ENCODE measurements at places on chromosomes 12 and 14.

GRCh38 chr12:51897181-51897580 lies 9.3 kb downstream of the ANKRD33 start:
- no peak for DNase-seq

DNA sequence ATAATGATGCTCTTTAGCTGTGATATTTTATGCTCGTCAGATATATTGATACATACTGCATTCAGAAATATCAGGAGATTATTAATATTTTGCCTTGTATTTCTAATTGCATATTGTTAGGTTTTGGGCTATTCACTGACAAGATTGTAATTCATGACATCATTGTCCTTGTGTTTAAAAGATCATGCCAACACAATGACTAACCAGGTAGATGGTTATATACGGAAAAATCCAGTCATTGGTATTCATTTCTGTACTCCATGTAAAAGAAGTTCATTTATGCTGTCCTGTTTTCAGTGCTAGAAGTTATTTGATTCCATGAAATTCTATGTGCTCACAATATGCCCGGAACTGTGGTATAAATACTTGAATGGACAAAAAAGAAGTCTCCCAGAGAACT lies 107.5 kb downstream of the KITLG start:
- no peak for DNase-seq

GRCh38 chr12:89933911-89934310 lies 225.3 kb upstream of the ATP2B1 start:
- no peak for DNase-seq

DNA sequence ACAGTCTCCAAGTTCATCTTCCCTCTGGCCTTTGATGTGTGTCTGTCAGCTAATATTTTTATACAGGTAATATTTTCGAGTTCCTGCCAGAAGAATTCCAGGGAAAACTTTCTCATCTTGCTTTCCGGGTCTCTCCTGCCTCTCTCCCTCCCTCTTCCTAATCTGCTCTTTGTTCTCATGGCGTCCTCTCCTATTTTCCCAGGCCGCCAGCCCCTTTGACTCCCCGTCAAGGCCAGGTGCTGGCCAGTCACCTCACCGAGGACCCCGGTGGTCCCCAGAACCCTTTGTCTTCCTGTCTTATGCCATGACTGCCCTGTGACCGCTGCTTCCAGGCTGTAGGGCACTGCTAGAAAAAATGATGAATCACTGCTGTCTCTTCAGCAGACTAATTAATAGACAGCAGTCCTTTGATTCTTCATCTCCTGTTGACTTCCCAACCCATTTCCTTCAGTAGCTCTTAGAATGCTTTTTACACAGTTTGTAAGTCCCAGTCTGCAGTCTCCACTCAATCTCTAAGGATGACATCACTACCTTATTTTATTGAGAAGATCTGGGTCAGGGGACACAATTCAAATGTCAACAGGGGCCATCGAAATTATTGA lies 40.7 kb downstream of the PPFIBP1 start:
- no peak for DNase-seq

DNA sequence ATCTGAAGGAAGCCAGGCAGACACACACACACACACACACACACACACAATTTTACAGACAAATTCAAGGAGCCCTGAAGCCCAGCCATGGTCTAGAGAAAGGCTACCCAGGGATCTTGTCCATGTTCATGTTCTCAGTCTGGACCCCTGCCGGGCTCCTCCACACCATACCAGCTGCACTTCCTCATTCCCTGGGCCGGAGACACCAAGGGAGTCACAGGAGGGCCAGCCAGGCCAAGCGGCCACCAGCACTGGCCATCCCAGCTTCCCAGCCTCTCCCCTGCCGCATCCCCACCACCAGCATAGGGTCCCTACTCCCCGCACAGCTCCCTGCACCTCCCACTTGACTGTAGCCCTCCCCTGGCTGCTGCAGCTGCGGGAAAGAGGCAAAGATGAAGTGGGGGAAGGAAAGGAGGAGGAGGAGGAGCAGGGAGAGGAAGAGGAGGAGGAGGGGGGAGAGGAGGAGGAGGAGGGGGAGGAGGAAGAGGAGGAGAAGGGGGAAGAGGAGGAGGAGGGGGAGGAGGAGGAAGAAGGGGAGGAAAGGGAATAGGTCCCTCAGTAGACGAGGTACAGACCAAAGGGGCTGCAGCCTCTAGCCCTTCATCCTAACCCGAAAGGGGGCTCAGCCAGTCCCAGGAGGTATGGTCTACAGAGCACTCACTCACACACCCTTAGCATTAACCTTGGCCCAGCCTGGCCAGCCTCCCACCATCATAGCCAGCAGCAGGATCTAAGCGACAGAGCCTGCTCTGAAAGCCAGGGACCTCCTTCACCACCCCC lies 293.2 kb downstream of the DPF3 start:
- no peak for DNase-seq

DNA sequence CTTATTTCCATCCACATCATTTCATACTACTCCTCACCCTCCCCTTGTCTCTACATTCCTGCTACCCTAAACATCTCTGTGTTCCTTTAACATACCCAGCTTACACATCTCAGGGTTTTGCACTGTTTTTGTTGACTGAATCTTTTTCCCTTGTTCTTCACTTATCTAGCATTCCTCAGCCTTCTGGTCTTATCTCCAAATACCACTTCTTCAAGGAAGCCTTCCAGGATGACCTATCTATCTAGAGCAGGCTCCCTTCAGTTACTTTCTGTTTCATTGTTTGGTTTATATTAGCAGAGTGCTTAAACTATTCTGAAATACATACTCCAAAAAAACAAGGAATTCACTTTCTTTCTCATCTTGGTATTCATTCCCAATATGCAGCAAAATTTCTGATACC lies 353.1 kb downstream of the NAV3 start:
- no peak for DNase-seq

DNA sequence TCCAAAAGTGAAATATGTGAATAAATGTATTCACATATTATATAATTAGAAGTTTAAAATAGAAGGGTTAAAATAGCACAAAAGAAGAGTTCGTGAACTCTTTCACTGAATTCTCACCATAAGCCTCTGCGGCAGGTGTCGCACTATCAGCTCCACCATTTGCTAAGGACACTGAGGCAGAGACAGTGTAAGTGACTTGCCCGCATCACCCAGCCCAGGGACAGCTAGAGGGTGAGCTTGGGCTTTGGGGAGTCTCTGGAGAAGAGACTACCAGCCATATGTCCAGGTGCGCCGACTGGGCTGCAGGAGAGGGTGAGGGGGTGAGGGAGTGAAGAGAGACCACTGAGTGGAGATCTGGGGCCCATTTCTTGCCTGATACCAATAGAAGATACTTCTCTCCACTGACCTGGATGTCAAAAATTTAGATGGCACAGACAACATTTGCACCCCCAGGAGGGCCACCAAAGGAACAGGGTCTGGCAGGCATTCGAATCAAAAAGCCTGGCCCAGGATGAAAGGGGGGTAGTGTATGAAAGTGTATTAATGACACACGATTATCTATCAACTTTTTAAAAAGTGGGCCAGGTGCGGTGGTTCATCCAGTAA lies 28.5 kb downstream of the FAIM2 start:
- DNase-seq = no peak

- no peak for DNase-seq
Measured at GRCh38 chr14:55780156-55780946, 200.3 kb downstream of the KTN1 start.

- no peak for DNase-seq
Measured at GRCh38 chr12:92703786-92704185, 997 bp downstream of the PLEKHG7 start.

DNA sequence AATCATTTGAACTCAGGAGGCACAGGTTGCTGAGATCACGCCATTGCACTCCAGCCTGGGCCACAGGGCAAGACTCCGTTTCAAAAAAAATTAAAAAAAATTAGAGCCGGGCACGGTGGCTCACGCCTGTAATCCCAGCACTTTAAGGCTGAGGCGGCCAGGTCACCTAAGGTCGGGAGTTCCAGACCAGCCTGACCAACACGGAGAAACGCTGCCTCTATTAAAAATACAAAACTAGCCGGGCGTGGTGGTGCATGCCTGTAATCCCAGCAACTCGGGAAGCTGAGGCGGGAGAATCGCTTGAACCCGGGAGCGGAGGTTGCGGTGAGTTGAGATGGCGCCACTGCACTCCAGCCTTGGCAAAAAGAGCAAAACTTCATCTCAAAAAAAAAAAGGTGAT lies 35.7 kb downstream of the R3HDM2 start:
- DNase-seq = no peak

GRCh38 chr12:26751179-26751578 lies 81.8 kb downstream of the ITPR2 start:
- DNase-seq = no peak

- no peak for DNase-seq
Measured at GRCh38 chr14:102917469-102918211, 4.8 kb upstream of the AMN start.

DNA sequence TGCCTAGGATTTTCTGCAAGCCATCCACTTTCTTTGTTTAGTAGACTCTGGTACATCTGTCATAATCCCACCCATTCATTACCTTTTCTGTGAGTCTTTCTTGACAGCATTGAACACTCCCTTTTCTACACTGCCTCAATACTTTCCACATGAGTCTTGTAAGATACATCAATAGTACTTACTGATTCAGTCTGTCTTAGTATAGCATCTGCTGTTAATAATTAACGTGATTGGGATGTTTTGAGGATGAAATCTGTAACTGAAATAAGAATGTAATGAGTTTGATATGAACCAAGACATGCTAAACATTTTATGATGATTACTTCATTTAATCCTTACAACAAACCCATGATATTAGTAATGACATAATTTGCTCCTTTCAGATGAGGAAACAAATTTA lies 196.2 kb upstream of the FOXG1 start:
- DNase-seq = no peak

GRCh38 chr12:98594050-98594835 lies 757 bp downstream of the SLC25A3 start:
- no peak for DNase-seq

DNA sequence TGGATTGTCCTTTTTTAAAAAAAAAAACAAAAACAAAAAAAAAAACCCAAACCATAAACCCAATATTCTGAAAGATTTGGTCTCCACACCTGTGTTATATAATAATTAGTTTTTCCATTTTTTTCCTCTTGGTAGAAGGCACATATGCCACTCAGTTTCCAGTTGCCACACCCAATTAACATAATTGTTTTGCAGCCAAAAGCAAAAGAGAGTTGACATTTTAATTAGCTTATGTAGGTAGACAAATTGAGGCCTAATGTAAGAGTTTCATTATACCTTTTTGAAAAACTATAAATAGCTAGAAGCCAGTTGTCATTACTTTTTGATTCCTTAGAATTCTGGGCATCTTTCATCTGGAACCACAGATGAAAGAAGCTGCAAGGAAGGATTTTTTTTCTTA lies 21.0 kb downstream of the PTPN11 start:
- DNase-seq = no peak

GRCh38 chr14:71597287-71597920 lies 334.8 kb upstream of the RGS6 start:
- DNase-seq = no peak

DNA sequence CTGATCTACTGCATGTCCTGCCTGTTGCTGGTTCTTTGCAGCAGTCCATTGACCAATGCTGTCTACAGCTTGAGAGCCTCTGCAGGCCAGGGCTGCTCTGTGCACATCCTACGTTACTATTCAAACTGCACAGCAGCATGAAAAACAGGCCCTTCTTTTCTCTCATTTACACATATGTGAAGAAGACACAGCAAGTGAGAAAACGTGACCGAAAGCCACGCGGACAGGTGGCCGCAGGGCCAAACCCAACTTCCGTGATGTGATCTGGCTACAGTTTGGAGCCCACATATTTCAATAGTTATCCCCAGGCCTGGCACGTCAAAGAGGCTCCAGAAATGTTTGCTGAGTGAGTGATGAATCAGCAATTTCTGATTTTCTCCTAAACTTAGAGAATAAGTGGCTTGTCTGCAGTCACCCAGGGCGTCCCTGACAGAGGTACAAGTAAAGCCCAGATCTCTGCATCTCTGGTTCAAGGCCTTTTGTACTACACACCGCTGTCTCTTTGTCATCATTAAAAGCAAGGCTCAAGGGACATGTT lies 17.9 kb upstream of the TCL1B start:
- no peak for DNase-seq

DNA sequence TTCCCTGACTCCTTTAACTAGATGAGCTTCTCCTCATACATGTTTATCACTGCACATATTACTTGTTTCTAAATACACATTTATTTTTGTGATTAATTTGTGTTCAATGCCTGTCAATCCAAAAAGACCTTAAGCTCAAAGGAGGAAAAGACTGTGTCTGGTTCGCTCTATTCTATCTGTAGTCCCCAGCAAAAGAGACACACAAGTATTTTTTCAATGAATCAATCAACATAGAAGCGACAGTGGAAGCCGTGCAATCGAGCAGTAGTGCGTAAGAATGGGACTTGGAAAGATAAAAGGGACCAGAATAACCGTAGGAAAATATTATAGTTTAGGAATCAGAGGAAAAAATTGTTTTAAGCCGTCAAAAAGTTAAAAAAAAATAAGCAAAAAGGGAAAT lies 951 bp downstream of the WDHD1 start:
- DNase-seq = no peak

- no peak for DNase-seq
Measured at GRCh38 chr12:79233341-79233781, 368.8 kb downstream of the SYT1 start.

DNA sequence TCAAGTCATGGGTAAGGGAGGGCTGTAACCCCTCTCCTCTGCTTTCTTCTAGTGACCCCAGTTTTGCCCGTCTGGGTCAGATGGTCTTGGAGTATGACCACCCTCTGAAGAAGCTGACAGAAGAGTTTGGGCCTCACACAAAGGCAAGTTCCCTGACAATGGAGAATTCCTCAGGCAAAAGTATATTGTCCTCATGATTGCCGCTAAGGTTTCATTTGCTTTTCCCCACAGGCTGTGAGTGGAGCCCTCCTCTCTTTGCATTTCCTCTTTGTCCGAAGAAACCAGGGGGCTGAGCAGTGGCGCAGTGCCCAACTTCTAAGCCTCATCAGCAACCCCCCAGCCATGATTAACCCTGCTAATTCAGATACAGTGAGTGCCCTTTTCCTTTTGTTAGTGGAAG lies 12.1 kb downstream of the NCKAP1L start:
- DNase-seq = no peak

GRCh38 chr14:70658899-70659298 lies 17.2 kb downstream of the TTC9 start:
- DNase-seq = no peak

GRCh38 chr12:31876568-31877424 lies 82.4 kb upstream of the RESF1 start:
- no peak for DNase-seq

GRCh38 chr12:96177013-96177412 lies 17.2 kb upstream of the ELK3 start:
- no peak for DNase-seq

DNA sequence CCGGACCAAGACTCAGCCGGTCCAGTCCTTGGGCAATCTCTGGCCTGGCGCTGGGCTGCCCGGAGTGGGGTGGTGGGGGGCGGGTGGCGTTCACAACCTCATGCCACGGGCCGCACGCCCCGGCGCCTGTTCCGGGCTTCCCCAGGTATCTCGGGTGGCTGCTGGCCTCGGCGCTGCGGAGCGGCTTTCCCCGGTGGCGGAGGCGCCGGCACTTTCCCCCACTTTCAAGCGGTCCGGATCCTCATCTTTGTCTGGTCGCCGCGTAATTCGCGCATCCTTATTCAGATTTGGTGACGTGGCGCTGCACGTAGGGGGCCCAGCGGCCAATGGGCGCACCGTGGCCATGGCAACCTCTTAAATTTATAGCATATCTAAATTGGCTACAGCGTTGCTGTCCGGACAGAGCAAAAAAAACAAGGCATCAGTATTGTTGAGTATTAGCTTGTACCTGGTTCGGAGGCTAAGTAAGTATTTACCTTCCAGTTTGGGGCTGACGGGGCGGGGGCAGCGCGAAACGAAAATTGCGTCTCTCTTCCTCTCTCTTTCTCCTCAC lies at the start of gene LHX5:
LHX5 (minus strand) TSS at position 253 of the 553 bp plus-strand sequence. CDS start 373 bp downstream, outside the sequence.
- DNase-seq = no peak
